Activated CD8-positive, alpha-beta memory T cell treated with anti-CD3 and anti-CD28 coated beads for 1 hour (primary cell): ENCODE measurements at places on chromosomes 11 and 22.
A peak's percentile ranks its signal among the peaks of the same experiment; 100 is the strongest.

DNA sequence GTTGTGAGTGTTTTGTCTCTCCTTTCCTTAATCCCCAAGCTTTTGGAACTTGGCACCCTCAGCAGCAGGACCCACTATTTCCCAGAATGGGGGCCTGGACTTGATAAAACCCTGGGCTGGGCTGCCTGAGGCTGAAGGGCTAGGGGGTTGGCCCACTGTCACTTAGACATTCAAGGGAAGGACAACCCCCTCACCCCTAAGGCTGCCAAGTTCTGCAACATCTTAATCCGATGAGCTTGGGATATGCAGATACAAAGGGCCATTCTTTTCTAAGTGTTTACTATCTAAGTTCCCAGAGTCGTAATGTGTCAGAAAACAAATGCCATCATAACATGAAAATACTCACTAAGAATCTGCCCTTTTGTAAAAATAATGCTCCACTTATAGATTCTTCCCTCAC lies 42.9 kb downstream of the IRAG1 start:
- DNase-seq, result no peak

- no peak for DNase-seq
These were observed 1.6 kb downstream of the SUN2 start for GRCh38 chr22:38753948-38754750.

DNA sequence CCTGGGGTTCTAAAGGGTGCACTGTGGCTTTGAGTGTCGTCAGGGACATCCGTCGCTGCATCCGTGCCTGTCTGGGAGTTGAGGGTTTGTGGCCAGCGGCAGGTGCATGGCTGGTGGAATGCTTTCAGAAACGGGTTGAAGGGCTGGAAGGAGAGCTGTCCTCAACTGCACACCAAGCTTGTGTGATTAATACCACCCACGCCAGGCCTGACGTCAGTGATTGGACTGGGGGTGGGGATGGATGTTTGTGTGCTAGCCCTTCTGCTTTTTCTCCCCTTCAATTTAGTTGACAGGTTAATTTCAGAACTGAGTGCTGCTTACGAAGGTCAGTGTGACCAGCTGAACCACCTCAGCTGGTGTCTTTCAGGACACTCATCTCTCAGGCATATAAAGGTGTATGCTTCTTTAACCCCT lies 3.2 kb upstream of the GAB2 start:
- no peak for DNase-seq

GRCh38 chr22:17842386-17842785 lies 68.1 kb upstream of the BID start:
- no peak for DNase-seq

GRCh38 chr22:30016596-30016995 lies 63.7 kb upstream of the HORMAD2 start:
- DNase-seq, result no peak

GRCh38 chr22:47329727-47330650 lies 567.5 kb downstream of the TBC1D22A start:
- DNase-seq, result no peak

DNA sequence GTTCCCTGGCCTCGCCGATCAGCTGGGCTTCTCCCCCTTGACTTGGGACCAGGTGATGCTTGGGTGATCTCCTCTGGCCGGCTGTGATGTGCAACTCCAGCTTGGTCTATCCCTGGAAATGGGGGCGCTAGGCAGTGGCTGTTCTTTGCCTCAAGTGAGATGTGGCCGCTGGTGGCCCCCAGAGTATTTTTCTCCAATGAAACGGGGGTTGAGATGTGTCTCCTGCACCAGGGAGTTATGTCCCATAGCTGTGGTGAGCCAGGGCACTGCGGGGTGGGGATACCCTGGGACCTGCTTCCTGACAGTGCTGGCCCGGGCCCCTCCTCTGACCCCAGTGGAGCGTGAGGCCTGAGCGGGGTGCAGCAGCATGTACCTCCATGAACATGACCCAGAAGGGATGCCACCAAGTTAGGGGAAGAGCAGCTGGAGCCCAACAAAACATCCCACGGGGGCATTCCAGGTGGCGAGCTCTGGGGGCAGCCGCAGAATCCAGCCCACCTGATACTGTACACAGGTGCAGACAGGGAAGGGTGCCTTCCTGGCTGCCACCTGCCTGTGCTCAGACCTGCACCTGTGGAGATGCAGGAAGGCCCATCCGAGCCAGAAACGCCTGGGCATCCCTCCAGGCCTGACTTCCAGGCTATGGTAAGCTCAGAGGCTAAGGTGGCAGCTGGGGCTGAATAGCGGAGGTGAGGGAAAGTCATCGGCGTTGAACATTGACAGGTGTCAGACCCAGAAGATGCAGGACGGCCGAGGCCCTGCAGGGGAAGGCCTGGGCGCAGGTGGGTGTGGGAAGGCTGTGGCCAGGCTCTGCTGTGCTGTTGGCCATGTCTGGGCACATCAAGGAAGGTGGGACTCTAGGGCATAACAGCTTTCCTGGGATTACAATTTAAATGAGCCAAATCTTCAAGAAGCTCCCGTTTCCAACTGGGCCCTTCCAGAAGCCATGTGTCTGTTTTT lies 97.3 kb downstream of the CTTN start:
- no peak for DNase-seq

DNA sequence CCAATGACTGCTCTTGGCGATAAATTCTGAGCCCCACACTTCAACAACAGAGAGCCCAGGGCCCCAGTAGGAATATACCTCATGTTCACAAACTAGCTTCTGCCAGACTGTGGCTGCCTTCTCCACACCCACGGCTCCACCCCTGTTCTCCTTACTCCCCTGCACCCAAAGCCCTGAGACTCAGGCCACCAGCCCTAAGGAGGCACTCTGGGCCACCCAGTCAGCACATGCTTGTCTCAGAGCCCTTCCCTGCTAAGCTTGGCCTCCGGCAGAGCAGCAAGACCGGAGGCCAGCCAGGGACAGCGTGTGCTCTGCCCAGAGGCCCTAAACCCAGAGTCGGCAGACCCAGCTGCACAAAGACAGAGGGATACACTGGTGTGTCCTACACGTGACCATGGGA lies 27.9 kb downstream of the SPATA19 start:
- no peak for DNase-seq

DNA sequence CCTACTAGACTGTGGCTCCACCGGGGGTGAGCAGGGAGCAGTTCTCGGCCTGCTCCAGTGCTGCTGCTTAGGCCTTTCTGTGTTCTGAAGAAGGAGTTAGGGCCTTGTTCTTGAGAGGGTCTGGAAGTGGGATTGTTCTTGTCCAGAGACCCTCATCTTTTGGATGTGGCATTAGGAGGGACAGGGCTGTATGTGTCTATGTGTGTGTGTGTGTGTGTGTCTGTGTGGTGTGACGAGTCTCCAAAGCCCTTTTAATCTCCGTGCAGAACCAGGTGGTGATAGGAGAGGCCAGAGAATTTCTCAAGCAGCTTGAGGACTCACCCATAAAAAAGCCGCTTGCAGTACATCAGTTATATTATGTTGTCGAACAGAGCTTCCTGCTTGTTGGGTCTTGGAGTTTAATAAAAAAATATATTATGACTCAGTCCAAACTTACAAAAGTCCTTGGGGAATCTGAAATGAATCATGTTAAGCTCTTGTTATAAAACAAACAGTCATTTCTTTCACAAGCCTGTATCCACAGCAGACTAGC lies 196.5 kb downstream of the TENM4 start:
- no peak for DNase-seq

GRCh38 chr11:75591966-75592365 lies 29.9 kb downstream of the SERPINH1 start:
- no peak for DNase-seq

GRCh38 chr11:1231396-1232020 lies 8.6 kb downstream of the MUC5B start:
- DNase-seq, result no peak

GRCh38 chr11:128055576-128056217 lies 531.7 kb downstream of the ETS1 start:
- no peak for DNase-seq

- no peak for DNase-seq
These were observed 1.0 kb downstream of the RASSF10 start for GRCh38 chr11:13009921-13010748.

GRCh38 chr11:110447343-110447742 lies 17.6 kb downstream of the FDX1 start:
- no peak for DNase-seq

DNA sequence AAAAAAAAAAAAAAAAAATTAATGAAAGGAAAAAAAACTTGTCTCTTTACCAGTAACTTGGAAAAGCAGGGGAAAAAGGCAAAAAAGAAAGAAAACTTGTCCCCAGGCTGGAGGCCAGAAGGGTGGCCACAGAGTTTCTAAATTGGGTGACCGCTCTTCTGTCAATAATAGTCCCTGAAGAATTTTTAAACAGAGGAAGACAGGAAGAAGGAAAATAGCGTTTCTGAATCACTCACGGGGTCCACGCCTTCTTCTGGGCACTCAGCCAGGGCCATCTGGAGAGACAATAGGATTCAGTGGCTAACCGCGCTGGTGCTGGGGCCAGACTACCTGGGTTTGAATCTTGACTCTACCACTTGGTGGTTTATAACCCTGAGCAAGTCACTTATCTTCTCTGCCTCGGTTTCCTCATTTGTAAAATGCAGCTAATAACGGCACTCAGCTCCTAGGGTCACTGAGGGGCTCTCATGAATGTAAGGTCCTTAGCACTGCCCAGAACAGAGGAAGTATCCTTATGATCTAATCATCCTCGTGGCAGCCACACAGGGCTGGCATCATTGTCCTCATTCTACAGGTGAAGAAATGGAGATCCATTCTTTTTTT lies 7.0 kb downstream of the C11orf86 start:
- DNase-seq, result no peak

DNA sequence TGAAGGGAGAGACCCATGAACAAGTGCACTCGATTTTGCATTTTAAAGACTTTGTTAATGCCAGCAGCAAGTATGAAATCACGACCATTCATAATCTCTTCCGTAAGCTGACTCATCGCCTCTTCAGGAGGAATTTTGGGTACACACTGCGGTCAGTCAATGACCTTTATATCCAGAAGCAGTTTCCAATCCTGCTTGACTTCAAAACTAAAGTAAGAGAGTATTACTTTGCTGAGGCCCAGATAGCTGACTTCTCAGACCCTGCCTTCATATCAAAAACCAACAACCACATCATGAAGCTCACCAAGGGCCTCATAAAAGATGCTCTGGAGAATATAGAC lies 5.9 kb downstream of the SERPIND1 start:
- DNase-seq, result no peak

GRCh38 chr11:72553706-72554105 lies 119.4 kb upstream of the CLPB start:
- DNase-seq, result no peak

GRCh38 chr11:70597751-70598625 lies 199.7 kb downstream of the CTTN start:
- no peak for DNase-seq

- no peak for DNase-seq
These were observed 106.3 kb upstream of the PITPNB start for GRCh38 chr22:28025333-28025732.

- DNase-seq, result no peak
These were observed 134.6 kb upstream of the TRPC6 start for GRCh38 chr11:101718402-101718801.

DNA sequence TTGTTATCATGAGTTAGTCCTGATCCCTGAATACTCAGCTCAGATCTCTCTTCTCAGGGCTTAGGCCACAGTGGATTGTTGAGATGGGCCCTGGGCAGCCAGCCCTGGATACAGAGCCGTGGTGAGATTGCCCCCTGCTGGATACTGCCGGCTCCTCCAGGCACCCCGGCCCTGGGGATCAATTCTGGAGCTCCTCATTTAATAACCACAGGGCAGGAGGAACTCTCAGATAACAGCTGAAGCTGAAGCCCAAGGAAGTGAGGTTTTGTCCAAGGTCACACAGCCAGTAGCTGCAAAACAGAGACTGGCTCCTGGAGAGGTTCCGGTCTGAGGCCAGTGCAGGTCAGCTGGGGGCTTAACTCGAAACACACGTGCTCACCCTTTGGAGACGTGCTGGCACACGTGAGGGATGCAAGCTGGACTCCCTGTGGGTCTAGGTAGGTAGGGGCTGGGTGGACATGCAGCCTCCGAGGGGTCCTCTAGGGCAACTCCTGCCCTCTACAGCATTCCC lies 16.0 kb downstream of the USH1C start:
- DNase-seq, result peak; percentile 14

- DNase-seq, result no peak
These were observed 839.8 kb upstream of the CNTN5 start for GRCh38 chr11:98180921-98181320.

GRCh38 chr11:28697920-28698827 lies 590.0 kb downstream of the METTL15 start:
- no peak for DNase-seq

DNA sequence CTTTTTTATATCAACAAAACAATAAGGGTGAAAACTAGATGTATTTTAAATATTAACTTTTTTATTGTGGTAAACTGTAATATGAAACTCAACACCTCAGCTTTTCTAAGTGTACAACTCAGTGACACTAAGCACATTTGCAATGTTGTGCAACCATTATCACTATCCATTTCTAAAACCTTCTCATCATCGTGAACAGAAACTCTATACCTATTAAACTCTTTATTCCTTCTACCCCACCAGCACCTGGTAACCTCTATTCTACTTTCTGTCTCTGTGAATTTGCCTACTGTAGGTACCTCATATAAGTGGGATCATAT lies 9.4 kb downstream of the HORMAD2 start:
- no peak for DNase-seq

DNA sequence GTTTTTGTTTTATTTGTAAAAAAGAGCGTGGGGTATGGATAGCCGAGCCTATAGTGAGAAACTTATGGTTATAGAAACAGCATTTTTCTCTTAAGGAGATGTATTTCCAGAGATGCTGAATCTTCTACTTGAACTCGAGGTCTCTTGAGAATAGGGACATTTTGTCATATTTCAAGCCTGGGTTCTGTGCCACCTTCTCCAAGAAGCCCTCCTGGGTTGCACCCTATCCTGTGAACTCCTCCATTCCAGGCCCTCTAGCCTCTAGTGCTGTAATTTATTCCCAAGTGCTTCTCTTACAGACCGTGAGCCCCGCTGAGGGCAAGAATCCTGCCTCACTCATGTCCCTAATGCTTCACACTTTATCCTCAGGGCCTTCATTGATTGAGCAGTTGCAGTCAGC lies 108.6 kb downstream of the KIAA1671 start:
- DNase-seq, result no peak

DNA sequence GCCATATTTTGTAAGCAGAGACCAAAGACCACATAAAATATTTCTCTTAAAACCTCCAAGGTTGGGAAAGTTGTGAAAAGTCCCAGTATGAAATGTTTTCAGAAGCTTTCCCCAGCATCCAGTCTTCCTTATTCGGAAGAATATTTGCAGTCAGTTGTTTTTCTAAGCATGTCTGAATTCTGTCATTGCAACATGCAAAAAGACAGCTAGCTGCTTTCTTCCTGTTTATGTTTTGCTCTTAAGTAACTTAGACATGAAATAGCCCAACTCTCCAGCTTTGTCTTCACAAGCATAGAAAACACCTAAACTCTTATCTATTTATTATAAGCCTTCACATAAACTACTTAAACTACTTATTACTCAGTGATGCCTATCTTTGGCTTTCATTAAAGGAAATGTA lies 57.9 kb upstream of the MMP13 start:
- DNase-seq, result no peak

- no peak for DNase-seq
These were observed 44.0 kb upstream of the KLHL35 start for GRCh38 chr11:75476739-75477613.
